ENCODE measurements at places on chromosomes 4 and X. TPM values are rescaled to one million over a fixed set of nuclear protein-coding genes. Genes with fewer than 3 reads are reported as not detected.
A peak's percentile ranks its signal among the peaks of the same experiment; 100 is the strongest.

DNA sequence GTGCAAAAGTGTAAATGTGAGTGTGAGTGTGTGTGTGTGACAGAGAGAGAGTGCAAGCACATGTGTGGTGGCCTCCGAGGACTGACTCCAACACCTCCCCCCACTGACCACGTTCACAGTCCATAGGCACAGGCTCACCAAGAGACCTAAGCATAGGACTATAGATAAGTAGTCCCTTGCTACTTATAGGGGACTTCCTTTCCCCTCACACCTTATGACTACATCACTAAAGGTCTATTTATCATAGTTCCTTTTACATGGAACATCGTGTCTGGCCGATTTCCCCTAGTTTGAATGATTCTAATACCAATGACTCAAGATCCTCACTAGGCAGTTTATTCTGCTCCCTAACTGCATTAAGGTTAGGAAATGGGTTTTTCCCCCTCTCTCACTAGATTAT is 17.8 kb downstream of the FRMPD3 start:
- no peak for DNase-seq

GRCh38 chr4:138740816-138741745 is 274.5 kb upstream of the NOCT start:
- no peak for DNase-seq

GRCh38 chr4:168699224-168699878 is 202.5 kb downstream of the PALLD start:
- DNase-seq, result no peak

DNA sequence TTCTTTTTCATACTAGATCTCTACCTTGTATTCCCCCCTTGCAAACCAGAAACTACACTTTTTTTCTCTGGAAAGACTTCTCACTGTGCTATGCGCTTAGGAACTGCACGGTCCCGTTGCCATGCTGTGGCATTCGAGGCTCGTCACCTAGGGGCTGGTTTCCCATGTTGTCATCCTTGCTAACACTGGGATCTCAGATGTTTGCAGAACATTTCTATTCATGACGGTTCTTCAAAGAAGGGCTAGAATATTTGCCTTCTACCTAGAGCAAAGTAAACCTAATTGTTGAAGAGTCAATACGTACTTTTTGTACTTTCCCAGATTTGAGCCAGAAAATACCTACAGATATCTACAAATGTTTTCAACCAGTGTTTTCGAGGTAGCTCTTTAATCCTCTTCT is 41.0 kb downstream of the RS1 start:
- no peak for DNase-seq

DNA sequence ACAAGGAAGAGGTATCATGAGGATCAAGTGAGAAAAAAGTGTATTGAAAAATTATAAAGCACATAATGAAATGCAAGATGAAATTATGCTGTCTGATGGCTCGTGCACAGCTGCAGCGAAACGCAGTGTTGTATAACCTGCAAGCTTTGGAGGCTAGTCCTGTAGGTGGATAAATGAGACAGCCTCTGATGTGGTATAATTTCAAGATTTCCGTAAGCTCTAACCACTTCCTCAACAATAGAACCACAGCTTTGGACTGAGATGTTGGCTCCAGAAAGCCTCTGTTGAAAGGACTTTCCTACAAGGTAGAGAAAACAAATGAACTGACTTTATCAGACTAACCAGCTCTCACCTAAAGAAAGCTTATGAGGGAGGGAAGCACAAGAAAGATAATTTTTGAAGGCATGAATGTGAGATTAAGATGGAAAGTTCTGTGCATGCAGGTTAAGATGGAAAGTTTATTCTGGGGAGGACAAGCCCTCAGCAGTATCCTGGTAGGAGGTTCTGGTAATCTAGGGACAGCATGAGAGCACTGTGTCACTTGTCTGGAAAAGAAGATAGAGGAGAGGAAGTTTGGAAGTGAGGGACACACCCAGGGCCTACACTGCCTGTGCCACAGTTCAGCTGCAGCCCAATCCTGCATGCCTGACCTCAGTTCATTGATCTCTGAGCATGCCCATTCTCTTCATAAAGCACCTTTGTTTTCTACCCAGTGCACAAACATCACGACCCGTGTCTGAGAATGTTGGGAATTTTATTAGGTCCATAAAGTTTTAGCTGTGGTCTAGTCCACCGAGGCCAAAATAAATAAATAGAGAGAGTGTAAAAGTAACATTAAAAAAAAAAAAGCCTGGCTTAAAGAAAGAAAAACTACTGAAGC is 161.5 kb upstream of the SFRP2 start:
- no peak for DNase-seq

DNA sequence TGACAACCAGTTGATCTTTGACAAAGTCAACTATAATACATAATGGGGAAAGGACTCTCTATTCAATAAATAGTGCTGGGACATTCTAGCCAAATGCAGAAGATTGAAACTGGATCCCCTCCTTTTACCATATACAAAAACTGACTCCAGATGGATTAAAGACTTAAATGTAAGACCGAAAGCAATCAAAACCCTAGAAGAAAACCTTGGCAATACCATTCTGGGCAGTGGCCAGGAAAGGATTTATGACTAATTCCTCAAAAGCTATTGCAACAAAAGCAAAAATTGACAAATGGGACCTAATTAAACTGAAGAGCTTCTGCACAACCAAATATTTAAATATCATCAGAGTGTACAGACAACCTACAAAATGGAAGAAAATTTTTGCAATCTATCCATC is 185.1 kb downstream of the NPNT start:
- DNase-seq, result no peak

GRCh38 chr4:176409627-176410026 is 89.9 kb downstream of the SPCS3 start:
- no peak for DNase-seq

DNA sequence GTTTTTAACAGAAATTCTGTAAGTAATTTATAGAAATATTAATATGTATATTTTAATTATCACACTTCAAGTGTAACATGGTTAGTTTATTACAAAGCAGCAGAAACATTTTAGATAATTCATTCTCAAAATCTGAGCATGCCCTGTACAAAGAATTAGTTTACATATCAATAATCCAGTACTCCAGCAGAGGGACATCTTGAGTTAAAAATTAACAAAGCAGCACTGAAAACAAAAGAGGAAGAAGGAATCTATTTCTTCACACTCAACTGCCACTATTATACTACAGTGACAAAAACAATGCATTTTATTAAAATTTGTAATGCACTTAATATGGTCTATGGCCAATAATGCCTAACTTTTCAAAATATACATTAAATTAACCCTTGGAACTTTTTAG is 179.1 kb upstream of the KLHL4 start:
- DNase-seq, result no peak

DNA sequence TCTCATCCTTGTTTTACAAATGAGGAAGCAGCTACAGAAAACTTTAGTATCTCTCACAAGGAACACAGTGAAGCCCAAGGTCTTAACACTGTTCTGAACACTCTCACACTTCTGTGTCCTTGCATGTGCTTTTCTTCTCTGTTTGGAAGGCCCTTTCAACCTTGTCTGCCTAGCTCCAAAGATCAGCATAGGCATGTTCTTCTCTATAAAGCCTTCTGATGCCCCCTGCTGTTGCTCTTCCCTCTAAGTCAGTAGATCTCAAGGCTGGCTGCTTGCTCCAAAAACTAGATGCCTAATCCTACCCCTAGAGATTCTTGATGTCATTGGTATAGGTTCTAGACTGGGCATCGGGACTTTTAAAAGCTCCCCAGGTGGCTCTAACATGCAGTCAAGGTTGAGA is 5.9 kb downstream of the APOO start:
- no peak for DNase-seq

DNA sequence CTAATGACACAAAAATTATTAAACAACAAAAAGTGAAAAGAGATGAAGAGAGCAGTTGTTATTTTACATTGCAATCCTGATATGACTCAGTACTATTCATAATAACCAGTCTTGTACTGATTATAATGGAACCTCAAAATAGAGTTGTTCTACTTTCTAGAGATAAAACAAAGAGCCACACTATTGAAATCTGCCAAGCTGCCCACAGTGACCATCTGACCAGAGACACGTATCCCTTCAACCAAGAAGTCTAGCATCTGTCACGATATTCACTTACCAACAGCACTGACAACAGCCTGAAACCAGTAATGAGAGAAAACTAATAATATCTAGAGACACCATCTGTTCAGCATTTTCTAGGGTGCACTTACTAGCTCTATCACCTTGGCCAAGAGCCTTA is 466.7 kb downstream of the NKX6-1 start:
- DNase-seq, result no peak

DNA sequence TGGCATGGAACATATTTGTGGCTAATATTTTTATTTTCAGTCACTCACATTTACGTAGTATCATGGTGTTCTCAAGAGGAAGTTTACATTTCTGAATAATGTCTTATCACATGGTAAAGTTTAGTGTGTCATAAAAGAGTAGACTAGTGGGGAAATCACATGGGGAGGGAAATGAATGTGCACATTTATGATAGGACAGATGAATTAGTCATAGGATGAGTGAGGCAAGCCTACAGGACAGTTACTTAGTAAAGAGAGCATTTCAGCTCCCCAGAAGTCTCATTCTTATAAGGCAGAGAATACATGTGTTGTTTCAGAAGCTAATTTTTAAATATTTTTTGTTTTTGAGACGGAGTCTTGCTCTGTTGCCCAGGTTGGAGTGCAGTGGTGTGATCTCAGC is 6.2 kb downstream of the GK start:
- no peak for DNase-seq

GRCh38 chrX:45959567-45959966 is 585.7 kb downstream of the ZNF674 start:
- DNase-seq, result no peak

DNA sequence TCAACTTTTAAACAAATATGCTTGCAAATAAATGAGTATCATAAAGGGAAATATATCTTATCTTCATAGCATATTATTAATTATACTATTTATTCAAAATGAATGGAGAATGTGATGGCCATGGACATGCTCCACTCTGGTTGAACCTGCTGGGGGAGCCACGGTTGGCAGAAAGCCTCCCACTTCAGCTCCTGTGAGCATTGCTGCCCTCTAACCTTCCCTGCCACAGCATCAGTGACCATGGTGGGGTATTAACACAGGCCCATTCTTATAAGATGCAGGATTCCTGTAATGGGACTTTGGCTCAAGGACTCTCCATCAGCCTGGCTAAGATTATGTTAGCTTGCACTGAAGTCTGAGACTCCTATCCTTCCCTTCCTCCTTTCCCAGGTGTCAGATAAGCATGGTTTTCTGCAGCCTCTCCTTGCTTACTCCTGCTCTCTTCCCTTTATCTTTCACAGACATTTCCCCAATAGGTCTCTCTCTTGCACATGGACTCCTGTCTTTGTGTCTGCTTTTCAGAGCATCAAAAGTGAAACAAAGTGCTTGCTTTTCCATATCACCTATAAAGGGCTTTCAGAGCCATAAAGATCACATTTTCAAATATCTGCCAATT is 4.9 kb upstream of the ABRAXAS1 start:
- no peak for DNase-seq

DNA sequence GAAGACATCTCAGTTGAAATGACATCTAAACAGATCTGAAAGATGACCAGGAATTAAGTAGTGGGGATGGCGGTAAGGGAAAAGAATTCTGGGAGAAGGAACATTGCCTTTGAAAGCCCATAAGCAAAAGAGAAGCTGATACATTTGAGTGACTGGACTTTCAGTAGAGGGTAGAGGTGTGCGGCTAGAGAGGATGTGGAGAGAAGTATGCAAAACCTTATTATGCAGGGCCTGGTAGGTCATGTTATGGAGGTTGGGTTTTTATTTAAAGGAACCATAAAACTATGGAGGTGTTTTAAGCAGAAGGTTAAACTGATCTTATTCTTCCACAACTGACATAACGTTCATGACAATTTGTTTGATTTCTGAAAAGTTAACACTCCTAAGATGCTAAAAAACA is 36.3 kb downstream of the RPS6KA3 start:
- no peak for DNase-seq

- DNase-seq, result peak; percentile 45
These were observed 518 bp upstream of the FAM241A start for GRCh38 chr4:112144546-112145325.

DNA sequence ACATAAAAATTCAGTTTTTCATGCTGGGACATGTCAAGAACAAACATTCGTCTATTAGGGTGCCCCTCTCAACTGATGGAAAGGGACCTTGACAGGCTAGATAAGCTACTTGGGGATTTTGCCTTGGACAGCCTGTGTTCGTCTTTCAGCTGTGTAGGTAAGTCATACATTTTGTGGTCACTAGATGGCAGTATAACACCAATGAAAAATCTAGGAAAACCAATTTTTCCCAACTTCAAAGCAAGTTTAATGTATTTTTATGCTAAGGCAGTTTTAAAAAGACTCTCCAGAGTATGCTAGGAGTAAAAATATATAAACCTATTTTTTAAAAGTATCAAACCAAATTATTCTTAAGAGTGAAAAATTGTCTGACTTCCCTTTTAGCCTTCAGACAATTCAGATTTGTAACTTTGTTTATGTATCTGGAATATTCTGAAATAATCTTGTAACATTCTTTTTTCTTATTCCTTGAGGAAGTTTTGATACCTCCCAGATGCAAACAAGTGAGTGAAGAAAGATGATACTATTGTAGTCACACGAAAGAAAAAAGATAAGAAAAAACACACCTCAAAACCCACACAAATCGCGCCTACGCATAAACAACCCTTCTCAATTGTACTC is 158.3 kb downstream of the CPE start:
- no peak for DNase-seq

GRCh38 chr4:26319949-26320537 is 771 bp upstream of the RBPJ start:
- no peak for DNase-seq

GRCh38 chr4:11415409-11416070 is 13.2 kb downstream of the HS3ST1 start:
- DNase-seq, result no peak

GRCh38 chr4:47498899-47499298 is 13.8 kb downstream of the ATP10D start:
- DNase-seq, result no peak

- DNase-seq, result no peak
These were observed 61.9 kb upstream of the IRF2 start for GRCh38 chr4:184536065-184536880.

DNA sequence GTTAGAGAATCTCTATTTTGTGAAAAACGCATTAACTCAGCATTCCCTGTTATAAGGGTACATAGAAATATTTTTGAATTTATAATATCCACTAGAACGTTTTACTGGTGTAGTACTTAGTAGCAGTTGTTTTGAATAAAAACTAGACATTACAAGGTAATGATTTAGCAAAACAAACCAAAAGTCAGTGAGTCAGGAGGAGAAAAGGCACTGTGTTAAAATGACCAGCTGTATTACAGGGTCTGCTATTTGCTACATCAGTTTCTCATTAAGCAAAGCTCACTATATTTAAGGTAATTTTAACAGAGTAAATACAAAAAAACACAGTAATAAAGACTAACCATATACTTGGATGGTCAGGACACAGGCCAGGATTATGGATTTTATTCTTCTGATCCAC is 152.8 kb downstream of the RASL11B start:
- no peak for DNase-seq

Gene TMPRSS11D
- polyA plus RNA-seq, result 0.10 TPM

Gene SH3BGRL
- polyA plus RNA-seq, result 11.0 TPM

Gene KLB
- 0.13 TPM for polyA plus RNA-seq

Gene TFDP3
- polyA plus RNA-seq, result not detected

Gene CYBB
- 1.2 TPM for polyA plus RNA-seq

Gene ARSD
- 1.1 TPM for polyA plus RNA-seq

Gene CTPS2
- polyA plus RNA-seq, result 1.1 TPM

Gene MAGEB6
- not detected for polyA plus RNA-seq

Gene SERTM2
- not detected for polyA plus RNA-seq
